NCI-H2227 treated with DMSO at 0.1 percent for 48 hours (cell line): ENCODE measurements at places on chromosomes 12 and 14.

DNA sequence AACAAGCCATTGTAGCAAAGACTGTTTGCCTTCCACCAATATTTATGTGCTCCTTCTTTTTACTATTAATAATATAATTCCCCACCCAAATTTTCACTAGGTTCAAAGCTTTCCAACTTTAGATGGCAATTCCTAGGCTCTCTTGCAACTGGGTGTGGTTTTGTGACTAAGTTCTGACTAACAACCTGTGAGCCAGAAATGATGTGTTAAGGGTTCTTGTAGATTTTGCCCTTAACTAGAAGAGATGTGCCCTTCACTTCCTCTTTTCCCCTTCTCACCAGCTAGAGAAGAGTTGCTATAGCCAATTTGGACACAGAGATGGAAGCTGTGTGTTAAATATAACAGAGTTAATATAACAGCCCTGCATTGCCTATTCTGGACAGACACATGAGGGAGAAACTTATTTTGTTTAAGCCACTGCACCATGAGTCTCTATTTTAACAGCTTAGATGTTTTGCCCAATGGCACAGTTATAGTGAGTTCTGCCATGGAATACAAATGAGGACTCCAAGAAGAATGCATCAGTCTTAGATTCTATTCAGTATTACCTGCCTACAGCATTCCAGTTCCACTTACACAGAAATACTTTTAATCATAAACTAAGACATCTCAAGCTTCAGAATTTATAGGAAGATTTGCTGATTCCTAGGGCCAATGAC, 216.2 kb downstream of the DUSP6 start:
- DNase-seq, result no peak

- DNase-seq, result no peak
Observed at GRCh38 chr12:992647-993046, 1.6 kb downstream of the ERC1 start.

DNA sequence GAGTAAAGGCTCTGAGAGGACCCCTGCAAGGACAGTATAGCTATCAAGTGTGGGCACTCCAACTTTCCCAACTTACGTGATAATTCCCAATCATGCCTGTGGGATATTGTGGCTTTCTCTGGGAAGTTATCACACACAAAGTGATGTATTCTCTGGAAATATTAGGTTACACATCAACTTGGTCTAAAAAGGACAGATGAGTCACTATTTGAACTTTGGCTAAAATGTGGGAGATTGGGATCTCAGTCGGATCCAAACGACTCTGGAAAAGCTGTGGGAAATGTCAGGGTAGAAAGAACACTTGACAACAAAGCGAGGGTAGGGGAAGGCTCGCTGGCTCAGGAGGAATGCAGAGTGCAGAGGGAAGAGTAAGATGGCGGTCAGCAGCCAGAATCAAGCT, 1048.9 kb downstream of the BCL11B start:
- no peak for DNase-seq

- DNase-seq, result no peak
Observed at GRCh38 chr12:44748950-44749468, 127.1 kb downstream of the NELL2 start.

GRCh38 chr12:50220363-50220995, 53.3 kb upstream of the CERS5 start:
- no peak for DNase-seq

DNA sequence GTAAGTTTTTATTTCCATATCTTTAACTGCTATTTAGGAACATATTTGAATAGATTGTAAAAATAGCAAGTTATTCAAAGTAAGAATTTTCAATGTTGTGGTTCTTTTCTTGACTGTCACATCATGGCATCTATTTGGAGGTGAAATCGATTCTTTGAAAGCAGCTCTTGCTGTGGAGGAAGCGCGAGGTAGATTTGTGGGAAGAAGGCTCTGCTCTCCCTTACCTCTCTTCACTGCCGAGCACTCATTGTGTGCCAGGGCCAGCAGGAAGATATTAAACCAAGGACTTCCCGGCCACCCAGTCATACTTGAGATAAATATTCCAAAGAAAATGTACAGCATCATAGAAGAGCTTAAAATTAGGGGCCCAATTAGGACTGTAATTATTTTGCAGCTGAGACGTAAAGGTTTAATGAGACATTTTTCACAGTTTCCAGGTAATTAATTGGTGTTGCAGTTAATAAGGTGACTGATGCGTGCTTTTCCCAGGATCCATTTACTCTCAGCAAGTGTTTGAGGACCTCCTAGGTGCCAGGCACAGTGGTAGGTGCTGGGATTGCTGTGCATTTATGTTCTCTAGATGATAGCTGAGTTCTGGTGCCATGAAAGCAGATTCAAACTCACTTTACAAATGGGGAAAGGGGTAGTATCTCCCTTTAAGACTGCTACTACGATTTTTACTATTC, 89.2 kb upstream of the DYNC1H1 start:
- DNase-seq, result no peak

DNA sequence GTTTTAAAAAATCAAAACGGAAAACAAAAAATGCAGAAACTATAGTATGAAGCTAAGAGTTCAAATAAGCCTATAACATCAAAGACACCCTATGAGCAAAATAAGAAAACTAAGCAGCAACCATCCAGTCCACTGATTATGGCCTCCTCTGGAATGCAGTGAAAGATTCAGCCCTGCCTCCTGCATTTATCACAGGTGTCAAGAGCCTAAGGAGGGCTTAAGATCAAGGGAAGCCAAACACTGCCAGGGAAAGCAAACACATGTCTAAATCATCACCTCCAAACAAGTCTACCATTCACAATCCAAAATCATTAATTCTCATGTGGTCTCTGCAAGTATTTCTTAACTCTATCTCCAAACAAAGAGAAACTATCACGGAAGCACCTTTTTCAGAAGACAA, 28.4 kb downstream of the SARNP start:
- no peak for DNase-seq

DNA sequence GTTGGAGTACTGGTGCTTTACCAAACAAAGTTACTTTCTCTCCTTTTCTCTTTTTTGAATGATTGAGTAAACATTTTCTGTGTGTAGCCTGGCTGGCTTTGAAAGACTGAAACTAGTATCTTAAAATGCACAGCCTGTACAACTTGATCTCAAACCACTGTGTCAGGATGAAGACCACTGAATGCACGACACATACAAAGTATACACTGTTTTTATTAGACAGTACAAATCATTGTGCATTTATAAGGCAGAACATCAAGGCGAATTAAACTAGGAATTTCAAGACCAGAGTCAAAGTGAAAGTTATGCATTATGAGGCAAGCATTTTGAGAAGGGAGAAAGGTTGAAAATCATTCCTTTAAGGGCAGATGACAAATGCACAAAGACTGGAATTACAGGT, 59.0 kb downstream of the PIWIL1 start:
- no peak for DNase-seq

DNA sequence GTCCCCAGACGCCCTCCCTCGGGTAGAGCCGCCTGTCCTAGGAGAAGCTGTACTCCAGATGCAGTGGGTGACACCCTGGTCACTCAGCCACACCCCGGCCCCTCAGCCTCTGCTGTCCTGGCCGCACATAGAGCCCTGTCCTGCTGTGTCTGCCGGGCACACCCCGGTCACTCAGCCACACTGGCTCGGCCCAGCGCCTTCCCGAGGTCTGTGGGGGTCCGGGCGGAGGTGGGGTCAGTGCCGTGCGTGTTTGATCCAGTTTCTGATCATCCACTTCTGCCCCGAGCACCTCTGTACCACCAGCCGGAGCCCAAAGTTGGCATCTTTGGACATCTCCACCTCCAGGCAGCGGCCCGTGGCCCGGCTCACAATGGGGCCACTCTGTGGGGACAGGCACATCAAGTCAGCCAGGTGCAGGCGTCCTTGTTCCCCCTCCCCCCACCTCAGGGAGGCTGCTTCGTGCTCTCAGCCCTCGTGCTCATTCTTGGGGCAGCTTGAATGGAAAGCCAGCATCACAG, 52.7 kb downstream of the NOC4L start:
- no peak for DNase-seq

DNA sequence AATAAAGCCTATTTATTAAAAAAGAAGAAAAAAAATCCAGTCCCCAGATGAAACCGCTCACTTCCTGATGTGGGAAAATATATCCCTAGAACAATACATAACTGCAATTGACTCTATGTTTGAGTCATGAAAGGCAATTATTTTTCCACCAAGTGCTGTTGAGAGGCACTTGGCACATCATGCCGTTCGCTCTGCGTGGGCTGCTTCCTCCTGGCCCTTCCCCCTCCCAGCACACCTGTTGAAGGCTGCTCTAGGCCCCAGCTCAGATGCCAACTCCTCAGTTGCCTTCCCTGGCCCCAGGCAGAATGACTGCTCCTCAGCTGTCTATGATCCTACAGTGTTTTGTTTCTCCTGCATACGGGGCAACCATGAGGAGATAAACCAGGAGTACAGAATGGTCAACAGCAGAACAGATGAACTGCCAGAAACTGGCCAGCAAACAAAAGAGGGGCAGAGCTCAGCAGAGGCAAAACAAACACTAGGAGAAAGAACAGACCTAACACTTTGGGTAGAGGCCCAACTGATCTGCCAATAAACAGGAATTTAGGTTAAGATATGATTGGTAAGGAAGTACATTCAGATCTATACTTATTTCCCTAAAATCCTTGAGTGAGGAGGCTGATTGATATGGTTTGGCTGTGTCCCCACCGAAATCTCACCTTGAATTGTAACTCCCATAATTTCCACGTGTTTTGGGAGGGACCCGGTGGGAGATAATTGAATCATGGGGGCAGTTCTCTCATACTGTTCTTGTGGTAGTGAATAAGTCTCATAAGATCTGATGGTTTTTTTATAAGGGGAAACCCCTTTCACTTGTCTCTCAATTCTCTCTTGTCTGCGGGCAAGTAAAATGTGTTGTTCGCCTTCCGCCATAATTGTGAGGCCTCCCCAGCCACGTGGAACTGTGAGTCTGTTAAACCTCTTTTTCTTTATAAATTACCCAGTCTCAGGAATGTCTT, 58.6 kb downstream of the SLC38A1 start:
- DNase-seq, result peak; percentile 3

- no peak for DNase-seq
Observed at GRCh38 chr14:105479431-105480158, 5.0 kb downstream of the CRIP2 start.

GRCh38 chr14:90560558-90560957, 163.7 kb downstream of the CALM1 start:
- DNase-seq, result no peak

- DNase-seq, result no peak
Observed at GRCh38 chr14:96486705-96487104, 15.5 kb upstream of the PAPOLA start.

DNA sequence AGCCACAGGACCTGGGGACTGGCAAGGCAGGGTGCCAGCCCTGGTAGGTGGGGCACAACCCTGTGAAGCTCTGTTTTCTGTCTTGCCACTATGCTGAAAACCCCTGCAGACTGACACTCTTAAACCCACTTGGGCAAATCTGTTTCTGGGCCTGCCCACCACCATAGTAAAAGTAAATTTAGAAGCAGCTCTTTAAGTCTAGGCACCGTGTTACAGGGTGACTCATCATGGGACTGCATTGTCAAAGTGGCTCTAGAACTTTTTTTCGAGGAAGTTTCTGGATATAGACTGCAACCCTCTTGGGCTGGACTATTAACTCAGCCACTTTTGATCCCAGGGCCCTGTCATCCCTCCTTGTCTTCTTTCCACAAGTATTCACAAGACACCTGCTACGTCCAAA, 7.7 kb downstream of the TUNAR start:
- no peak for DNase-seq

DNA sequence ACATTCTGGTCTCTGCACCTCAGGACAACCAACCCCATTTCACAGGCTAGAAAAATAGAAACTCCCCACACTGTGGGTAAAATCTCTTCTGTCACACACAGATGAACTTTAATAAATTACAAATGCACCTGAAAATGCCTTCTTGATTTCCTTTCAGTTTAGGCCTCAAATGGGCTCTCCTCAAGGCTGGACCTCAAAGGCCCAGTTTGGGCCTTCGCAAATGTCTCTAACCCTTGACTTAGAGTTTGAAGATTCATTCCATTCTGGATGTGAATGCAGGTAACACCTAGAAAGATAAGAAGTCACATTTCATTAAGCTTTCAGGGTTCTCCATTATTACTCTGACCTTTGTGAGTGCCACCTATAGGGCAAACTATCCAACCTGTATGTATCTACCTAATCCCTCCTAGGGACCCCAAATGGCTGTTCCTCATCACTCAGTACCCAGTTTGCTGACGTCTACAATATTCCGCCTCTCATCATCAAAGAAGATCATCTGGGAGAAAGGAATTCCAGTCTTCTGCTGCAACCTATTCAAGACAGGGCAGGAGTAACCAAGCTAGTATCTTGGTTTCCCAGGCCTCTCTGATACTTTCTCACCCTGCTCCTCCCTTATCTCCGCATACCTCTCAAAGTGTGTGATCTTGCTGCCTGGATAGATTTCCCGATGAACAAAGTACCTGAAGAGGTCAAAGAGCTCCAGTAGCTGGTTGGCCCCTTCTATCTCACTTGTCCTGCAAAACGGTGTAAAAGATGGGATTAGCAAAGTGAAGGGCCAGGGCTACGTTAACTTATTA, 776 bp upstream of the CHMP4A start:
- DNase-seq, result no peak
